ENCODE measurements at places on chromosomes 13 and 19. TPM values are rescaled to one million over a fixed set of nuclear protein-coding genes. Genes with fewer than 3 reads are reported as not detected.

- no peak for DNase-seq
These were observed 79.4 kb upstream of the FNDC3A start for GRCh38 chr13:48896312-48896711.

DNA sequence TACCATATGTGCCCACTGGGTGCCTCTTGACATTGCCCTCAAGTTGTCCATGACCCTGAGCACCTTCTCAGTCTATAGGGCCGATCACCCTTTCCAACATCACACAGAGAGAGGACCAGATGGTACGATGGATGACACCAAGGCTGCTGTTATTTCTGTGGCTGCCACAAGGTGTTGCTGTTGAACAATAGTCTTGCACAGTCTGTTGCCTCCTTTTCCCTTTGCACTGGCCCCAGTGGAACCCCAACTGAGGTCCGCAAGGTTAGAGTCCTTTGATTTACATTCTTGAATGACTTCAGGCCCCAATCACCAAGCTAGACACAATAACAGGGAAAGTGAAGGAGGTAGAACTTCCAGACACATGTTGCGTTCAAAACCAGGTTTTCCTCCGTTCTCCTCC is 52.0 kb downstream of the TINCR start:
- DNase-seq: no peak

Gene NTF4
- total RNA-seq: not detected

DNA sequence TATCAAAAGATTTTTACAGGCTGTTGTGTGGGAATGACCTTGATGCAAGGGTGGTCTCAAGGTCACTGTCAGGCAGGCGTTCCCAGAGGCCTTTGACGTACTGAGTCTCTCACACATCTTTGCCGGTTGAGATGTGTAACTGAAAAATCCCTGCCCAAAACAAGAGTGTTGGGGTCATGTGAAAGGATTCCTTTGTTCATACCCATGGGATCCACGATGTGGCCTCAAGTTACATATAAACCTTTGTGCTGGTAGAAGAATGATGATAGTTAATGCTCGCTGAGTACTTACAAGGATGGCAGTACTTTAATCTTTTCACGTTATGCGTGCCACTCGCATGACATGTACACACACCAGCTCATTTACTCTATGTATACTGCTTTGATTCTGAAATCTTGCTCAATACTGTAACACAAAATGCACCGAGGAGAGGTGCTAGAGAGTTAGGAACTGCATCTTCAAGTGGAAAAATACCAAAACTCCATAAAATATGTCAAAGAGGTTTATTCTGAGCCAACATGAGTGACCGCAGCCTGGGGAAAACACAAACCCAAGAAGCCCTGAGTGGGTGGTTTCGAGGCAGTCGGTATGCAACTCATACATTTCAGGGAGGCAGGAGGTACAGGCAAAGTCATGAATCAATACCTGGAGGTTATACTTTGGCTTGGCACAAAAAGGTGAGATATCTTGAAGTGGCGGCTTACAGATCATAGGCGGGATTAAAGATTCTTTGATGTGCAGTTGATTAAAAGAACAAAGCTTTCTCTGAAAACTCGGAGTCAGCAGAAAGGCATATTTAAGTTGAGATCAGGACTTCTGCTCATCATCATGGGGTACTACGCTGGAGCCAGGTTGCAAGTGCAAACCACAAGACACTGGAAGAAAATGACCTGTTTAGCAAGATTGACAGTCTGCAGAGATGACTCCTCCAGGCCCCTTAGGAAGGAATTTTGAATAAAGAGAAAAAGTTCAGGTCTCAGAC is 87.4 kb upstream of the ARHGEF7 start:
- DNase-seq: no peak

- DNase-seq: no peak
These were observed 376.5 kb downstream of the UQCRFS1 start for GRCh38 chr19:28836421-28836820.

Gene NAA16
- 7.9 TPM for total RNA-seq

Gene ZNF540
- total RNA-seq: 0.34 TPM

- no peak for DNase-seq
These were observed 218.9 kb upstream of the MAB21L1 start for GRCh38 chr13:35695448-35695770.

DNA sequence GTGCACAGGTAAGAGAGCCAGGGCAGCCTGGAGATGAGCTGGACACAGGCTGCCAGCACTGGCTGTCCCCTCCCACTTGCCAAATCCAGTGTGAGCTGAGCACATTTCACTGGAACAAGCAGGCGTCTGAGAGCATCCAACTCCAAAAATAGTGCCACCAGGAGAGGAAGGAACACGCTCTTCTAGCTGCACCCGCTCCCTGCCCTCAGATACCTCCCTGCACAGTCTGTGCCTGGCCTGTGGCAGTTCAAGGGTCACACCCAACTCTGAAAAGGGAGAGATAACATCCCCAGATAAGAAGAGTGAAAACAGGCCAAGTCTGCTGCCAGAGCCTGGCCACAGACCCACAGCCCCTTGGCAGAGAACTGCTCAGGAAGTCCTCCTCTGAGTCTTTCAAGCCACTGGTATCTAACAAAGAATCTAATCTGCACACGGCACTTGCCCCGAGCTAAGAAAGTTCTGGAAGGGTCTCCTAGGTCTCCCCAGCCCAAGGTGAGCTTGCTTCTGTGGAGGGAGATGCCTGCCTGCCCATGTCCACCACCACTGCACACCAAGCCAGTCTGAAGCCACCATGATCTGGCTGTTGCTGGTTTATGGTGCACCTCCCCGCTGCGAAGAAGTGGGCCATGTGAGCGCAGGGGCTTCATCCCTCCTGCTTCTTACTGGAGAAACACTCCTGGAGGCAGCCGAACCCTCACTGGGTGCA is 14.7 kb downstream of the ELL start:
- no peak for DNase-seq

DNA sequence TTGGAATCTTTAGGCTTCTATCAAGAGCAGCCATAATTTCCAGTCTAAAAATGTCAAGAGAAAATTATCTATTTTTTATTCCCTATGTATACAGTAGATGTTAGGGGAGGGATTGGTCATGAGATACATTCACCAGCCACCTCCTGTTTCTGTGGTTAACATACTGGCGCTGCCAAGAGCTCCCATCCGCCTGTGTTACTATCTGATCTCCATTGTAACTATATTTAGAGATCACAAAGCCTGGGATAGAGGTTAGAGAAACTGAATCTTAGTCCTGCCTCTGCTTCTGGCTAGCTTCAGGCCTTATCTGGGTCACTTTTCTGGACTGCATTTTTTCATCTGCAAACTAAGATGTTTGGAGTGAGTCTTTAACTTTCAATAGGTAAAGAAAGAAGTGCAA is 46.3 kb downstream of the POLR1D start:
- no peak for DNase-seq

- DNase-seq: no peak
These were observed 116.6 kb upstream of the UQCRFS1 start for GRCh38 chr19:29329460-29330134.

- no peak for DNase-seq
These were observed 125.7 kb upstream of the NBEA start for GRCh38 chr13:34816245-34816884.

- no peak for DNase-seq
These were observed 126.9 kb upstream of the SLC7A1 start for GRCh38 chr13:29722415-29722814.

Gene KRTDAP
- not detected for total RNA-seq

DNA sequence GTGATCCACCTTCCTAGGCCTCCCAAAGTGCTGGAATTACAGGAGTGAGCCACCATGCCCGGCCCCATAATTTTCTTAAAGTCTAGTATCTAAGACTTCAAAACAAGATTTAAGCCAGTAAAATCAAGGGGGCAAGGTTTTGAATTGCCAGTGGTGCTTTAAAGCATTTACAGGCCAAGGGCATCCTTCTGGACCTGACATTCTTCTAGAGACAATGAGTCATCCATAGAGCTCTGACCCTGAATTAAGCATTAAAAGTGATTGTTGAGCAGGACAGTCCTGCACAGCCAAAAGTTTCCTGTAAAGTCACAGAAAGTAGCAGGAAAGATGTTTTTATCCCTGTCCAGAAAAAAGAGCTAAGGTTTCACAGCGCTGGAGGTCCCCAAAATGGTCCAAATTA is 50.9 kb upstream of the ATP12A start:
- no peak for DNase-seq

DNA sequence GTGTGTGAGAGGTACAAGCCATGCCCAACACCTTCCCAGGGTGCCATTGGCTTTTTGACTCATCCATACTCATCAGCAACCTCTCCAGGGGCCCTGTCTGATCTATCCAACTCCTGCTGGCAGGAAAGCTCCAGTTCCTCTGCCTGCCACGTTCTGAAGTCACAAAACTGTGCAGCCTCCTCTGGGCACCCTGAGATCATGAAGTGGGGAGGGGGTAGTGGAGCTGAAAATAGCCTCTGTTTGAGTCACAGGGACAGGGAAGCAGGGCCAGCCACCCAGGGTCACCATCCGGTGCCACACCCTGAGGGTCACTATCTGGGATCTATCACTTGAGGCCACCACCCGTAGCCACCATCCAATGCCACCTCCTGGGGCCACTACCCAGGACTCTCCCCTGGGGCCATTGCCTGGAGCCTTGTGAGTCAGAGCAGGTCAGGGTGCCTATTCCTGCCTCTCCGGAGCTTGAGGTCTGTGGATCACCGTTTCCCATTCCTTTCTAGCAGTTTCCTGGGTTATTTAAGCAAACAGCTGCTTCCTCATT is 172.1 kb downstream of the NUFIP1 start:
- no peak for DNase-seq

DNA sequence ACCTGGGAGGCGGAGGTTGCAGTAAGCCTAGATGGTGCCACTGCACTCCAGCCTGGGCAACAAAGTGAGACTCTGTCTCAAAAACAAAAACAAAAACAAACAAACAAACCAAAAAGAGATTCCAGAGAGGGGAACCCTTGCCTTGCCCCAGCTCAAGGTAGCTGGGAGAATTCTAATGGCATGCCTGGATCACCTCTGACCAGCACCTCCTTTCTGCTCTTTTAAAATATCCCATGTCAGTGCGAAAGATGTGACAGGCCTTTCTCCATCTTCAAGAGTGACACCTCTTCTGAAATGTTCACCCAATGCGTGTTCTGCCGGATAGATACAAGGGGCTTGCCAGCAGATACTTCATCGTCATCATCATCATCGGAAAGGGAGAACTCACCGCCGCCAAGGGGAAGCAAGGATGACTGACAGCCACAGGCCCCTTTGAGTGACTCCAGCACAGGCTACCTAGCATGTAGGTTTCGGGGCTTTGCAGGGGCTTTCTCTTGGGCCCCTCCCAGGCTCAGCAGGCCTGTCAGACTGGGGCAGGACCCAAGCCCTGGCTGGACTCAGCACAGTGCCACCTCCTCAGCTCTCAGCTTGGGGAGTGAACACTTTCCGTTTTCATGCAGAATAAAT is 18.9 kb upstream of the LRP3 start:
- no peak for DNase-seq

DNA sequence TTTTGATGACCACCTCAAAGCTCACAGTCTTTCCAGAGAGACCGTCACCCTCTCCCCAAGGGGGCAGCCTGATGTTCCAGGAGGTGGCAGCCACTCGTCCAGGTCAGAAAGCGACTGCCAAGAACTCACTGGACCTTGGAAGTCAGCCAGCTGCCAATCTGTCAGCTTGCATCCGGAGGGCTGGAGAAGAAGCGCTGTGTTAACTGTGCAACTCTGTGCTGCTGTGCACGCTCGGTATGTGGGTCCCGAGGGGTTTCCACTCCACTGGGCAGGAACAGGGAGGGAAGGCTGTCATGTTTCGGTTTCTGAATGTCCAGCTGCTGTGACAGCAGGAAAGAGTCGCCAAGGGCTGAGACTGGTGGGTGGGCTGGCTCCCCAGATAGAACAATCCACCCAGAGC is 89.2 kb downstream of the CACNA1A start:
- no peak for DNase-seq

- DNase-seq: no peak
These were observed 8.5 kb downstream of the ACTMAP start for GRCh38 chr19:40741527-40742390.

Gene PGLYRP2
- not detected for total RNA-seq

Gene GSX1
- total RNA-seq: not detected

DNA sequence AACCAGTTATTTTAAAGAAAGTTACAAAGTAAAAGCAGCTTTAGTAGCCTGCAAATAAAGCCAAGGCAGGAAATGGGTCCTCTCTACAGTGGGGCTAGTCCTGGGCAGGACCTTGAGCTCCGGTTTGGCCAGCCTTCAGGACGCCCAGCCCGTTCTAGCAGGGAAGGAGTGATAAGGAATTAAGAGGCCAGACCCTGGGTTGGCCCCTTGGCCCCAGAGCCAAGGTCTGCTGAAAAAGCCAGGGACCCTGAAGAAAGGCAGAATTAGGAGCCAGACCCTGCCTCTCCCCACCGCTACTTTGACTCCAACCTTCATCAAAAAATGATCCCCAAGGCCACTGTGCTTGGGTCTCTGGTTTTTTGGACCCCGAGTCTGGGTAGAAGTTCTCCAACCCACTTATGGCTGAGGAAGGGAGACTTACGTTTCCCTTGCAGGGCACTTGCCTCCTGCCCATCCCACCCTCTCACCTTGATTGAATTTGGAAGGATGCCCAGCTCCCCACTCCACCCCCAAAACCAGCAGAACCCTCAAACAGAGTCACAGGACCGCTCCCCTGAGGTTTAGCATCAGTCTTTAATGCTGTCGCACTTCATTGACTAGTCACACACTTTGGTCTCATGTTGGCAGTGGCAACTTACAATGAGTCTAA is 3.9 kb downstream of the DNAJB1 start:
- DNase-seq: no peak

DNA sequence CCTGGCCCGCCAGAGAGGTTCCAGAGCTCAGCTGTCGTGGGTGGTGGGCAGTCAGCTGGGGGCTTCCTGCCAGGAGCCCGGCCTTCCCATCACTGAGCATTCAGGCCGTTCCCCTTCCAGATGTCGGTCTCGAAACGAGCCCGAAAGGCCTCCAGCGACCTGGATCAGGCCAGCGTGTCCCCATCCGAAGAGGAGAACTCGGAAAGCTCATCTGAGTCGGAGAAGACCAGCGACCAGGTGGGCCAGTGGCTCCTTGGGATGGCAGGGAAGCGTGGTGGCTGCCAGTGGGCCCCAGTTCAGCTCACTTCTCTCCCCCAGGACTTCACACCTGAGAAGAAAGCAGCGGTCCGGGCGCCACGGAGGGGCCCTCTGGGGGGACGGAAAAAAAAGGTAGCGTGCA is 19.3 kb downstream of the HDGFL2 start:
- no peak for DNase-seq

Data from glomerular endothelial cell (primary cell).